ENCODE measurements at places on chromosomes 4 and X.

DNA sequence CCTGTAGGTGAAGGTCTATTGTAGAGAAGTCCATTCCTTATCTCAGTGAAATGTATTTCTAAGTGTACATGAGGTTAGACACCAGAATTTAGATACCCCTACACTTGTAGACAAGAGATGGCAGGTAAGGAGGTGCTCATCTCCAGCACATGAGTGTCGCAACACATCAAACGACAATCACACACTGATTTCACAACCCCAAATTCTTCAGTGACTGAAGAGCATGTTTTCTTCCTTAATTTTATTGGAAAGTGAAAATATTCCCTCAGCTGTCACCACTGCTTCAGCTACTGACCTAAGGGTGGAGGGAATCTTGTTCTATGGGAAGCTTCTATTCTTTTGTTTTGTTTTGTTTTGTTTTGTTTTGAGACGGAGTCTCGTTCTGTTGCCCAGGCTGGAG is 280.3 kb downstream of the ARHGAP24 start:
- no peak for DNase-seq

GRCh38 chr4:103397541-103397940 is 199.4 kb upstream of the CENPE start:
- no peak for DNase-seq

GRCh38 chr4:2054217-2054616 is 4.9 kb upstream of the NAT8L start:
- DNase-seq, result no peak

GRCh38 chr4:189050643-189051042 is 890.0 kb upstream of the FRG1 start:
- no peak for DNase-seq

DNA sequence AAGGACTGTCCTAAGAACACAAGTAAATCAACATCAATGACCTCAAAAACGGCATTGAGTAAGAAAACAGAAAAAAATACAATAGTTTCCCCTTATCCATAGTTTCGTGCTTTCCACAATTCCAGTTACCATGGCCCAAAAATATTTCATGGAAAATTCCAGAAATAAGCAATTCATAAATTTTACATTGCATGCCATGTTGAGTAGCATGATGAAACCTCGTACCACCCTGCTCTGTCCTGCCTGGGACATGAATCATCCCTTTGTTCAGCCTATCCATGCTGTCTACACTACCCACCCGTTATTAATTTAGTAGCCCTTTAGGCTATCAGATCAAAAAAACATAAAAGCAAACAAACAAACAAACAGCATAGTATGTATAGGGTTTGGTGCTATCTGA is 51.1 kb downstream of the KLF3 start:
- DNase-seq, result no peak

GRCh38 chrX:11472381-11472780 is 179.2 kb downstream of the AMELX start:
- DNase-seq, result no peak

GRCh38 chr4:176545872-176546271 is 226.1 kb downstream of the SPCS3 start:
- DNase-seq, result no peak

DNA sequence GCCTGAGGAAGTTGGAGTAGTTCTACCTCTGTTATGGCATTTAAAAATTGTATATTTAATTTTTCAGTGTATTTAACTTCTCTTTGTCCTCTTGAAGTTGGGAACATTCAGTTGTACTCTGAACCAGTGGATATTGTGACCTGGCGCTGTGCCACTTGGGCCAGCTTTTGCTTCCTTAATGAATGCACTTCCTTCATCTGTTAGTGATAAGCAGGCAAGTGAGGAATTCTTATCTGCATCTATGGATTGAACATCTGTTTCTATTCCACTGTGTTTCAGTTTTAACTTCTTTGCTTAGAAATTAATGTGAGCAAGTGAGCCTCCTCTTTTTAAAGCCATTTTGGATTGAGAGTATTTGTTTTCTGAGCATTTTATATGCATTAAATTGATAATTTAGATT is 128.3 kb downstream of the UCHL1 start:
- DNase-seq, result no peak

- DNase-seq, result no peak
Observed at GRCh38 chr4:107210450-107211239, 174.5 kb upstream of the DKK2 start.

DNA sequence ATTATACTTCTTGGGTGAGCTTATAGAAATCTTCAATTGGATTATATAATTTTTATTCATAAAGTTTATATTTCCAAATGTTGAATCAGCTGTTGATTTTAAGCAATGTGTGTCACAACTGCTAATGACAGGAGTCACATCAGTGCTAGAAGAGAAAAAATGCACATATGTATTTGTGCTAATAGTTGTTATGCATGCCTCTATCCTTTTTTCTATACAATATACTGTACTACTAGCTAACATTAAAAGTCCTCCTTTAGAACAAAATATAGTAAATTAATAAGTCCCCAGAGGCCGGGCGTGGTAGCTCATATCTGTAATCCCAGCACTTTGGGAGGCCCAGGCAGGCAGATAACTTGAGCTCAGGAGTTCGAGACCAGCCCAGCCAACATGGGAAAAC is 23.7 kb upstream of the HNRNPD start:
- DNase-seq, result no peak

- DNase-seq, result peak; percentile 40
Observed at GRCh38 chrX:155263854-155264628, at the start of gene RAB39B. Gene RAB39B (minus strand): TSS chrX:155264491. CDS start chrX:155264288, 203 bp downstream.

DNA sequence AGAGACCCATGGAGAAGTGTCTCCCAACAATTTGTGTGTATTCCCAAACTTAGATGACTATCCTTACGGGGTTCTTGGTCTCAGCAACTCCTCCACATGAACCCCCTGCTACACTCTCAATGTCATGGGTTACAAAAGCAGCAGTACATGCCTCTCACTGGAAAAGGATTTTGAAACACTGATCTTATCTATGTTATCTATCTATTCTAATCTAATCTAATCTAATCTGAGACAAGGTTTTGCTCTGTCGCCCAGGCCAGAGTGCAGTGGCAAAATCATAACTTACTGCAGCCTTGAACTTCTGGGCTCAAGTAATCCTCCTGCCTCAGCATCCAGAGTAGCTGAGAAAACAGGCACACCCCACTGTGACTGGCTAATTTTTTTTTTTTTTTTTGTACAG is 19.3 kb downstream of the TSPAN5 start:
- DNase-seq, result no peak

- no peak for DNase-seq
Observed at GRCh38 chrX:102560423-102561068, 38.8 kb upstream of the ARMCX5 start.

DNA sequence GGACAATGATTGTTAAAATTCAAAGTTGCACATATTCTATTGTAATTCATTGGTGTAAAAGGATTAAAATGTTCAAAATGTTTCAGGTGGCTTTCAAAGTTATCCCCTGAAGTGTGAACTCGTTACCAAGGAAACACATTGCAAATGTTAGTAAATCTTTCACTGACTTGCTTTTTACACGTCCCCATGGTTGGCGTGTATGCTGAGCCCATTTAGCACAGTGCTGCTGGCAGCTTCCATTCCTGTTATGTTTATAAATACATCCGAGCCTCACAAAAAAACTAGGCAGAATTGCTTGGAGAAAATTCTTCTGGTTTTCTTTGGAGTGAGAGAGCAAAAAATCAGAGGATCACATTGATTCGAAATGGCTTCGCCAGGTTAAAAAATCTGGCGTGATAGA is 105.9 kb upstream of the HPGD start:
- DNase-seq, result no peak

- no peak for DNase-seq
Observed at GRCh38 chrX:12844319-12844718, 22.6 kb upstream of the TLR7 start.

GRCh38 chrX:11450354-11450753 is 157.1 kb downstream of the AMELX start:
- DNase-seq, result no peak

DNA sequence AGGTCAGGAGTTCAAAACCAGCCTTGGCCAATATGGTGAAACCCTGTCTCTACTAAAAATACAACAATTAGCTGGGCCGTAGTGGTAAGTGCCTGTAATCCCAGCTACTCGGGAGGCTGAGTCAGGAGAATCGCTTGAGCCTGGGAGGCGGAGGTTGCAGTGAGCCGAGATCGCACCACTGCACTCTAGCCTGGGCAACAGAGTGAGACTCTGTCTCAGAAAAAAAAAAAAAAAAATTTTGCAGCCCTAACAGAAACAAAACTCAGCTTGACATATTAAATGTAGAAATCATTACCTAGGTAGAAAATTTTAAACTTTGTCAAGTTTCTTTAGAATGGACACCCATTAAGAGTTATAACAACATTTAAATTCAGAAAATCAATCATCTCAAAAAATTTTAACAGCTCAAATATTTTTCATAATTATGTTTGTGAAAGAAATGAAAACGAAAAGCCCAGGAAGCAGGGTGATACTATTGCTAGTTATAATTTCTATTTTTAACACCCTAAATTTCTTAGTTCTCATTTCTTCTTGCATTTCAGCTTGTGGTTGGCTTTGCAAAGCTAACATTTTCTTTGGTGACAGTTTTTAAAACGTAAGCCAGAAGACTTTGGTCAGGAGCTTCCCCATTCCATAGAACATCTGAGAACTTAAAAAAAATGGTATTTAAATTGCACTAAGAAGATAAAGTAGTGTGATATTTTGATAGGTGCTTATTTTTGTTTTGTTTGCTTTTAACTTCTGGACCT is 33.3 kb upstream of the RBBP7 start:
- DNase-seq, result no peak
